ENCODE measurements at places on chromosomes 16 and 17.

DNA sequence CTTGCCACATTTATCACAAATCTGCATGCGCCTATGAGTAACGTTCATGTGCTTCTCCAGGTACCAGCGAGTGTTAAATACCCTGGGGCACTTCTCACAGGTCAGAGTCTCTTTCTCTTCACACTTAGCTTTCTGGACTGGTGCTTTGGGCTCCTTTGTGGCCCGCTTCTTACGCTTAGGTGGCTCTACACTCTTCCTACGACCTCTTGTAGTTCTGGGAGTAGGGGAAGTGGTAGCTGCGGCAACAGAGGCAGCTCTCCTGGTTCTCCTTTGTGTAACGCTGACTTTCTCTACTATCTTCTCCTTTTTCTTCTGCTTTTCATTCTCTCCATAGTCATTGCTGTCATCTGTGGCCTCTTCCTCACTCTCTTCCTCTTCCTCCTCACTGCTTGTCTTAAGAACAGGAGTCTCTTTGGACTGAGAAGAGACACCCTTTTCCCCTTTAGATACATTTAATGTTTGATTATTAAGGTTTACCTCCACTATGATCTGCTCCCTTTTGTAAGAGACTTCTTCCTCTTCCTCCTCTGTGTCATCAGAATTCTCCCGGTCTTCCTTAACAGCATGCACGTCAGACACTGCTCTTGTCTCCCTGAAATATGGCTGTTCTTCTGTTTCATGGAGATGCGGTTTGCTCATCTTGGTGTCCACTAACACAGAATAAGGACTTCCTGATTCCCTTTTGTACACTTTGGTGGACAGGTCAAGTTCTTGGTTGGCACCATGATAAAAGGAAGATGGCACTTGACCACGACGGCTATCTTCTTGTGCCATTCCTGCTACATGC, 45.0 kb downstream of the ZNF652 start:
- no peak for DNase-seq

DNA sequence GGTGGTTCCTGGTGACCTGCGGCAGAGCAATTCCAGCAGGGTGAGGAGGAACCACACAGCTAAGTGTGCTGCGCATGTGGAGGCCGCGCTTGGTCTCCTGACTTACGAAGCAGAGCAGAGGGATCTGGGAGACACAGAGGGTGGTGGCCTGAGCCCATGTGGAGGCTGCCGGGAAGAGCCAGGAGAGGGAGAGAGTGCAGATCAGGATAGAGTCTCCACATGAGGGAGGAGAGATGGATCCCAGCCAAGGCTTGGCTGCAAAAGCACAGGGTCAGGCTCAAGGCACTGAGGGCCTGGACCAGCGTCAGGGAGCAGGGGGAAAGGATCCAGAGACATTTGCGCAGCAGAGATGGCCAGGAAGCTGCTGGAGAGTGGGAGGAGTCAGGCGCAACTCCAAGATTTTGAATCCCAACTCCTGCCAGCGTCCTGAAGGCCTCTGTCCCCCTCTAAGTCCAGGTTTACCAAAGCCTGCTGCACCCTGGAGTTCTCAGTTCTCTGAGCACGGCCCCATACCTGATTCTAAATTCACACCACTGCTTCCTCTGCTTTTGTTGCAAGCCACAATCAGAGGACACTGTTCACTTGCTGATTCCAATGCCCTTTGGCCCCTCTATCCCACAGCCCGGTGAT, 11.3 kb upstream of the MLLT6 start:
- DNase-seq: no peak

GRCh38 chr16:71357681-71358080, 842 bp upstream of the CALB2 start:
- DNase-seq: no peak

GRCh38 chr17:8898126-8898525, 30.7 kb upstream of the PIK3R6 start:
- no peak for DNase-seq

DNA sequence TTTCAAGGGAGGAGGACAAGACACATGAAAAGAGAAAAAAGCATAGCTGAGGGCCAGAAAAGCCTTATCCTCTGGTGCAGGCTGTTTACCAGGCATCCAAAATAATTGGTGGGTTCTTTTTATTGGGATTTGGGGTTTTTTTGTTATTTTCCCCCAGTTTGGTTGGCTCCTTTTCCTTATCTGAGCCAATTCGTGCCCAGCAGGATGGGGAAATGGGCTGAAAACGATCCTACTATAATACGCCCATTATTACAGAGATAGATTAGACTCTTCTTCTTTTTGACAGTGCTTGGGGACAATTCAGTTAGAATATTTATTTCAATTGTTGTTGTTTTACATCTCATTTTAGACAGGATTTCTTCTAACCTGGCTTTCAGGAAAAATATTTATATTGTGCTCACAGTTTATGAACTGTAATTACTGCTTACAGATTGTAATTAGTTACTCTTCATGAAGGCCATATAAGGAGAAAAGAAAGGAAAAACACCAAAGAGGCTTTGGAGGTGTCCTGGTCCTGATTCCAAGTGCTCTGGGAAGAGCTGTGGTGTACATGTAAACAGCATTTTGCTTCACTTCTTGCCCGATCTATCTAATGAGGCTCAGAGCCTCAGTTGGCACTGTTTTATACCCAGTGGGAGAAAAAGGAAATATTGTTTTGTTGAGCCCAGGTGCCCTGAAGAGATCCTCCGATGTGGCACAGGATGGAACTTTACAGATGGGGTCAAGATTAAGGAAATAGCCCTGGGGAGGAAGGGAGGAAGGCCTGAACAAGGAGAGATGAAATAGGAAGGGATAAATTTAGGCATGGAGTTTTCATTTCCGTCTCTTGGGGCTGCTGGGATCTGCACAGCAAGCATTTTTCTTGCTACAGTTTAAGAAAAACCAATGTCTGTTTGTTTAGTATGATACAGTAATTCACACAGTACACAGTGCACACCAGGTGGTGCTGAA, 611 bp upstream of the ANKRD40 start:
- DNase-seq: no peak

- DNase-seq: peak; percentile 47
Measured at GRCh38 chr17:8151641-8152111, 528 bp downstream of the PER1 start.

DNA sequence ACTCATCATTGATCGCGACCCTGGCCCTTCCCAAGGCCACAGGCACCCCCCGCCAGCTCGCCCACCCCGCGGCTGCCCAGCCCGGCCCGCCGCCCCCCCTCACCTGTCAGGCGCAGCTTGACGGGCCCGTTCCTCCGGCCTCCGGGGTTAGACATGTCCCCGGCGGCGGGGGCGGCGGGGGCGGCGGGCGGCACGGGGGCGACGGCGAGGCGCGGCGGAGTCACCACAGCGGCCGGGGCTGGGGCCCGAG, 456 bp downstream of the SMURF2 start:
- DNase-seq: no peak

- DNase-seq: no peak
Measured at GRCh38 chr17:73404246-73404645, 92.4 kb upstream of the CDC42EP4 start.

DNA sequence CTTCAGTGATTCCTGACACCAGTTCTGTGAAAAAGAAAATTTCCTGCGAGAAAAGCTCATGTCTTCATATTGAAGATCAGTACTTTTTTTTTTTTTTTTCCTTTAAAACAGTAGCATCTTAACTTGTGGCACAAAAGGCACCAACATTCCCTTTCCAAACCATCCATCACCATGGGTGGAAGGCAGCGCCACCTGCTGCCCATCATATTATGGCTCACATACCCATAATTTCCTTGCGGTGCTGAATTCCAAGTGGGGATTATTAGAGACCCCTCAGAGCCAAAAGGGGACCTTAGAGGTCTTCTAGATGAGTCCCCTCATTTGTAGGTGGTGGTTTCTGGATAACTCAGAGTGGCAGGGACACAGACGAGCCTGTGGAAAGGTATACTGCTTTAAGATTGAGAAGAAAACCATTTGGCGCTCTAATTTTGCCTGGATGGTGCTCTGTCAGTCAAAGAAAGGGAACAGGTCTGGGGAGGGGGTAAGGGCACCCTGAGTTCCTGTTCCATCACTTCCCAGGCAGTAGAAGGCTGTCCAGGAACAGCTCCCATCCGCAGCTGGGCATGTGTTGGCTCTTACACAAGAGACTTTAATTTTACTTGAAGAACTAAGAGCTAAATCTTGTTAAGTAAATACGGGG, 7.9 kb upstream of the SOST start:
- DNase-seq: peak; percentile 73

- no peak for DNase-seq
Measured at GRCh38 chr16:65315081-65315780, 193.4 kb upstream of the CDH11 start.

- DNase-seq: peak; percentile 75
Measured at GRCh38 chr16:69166221-69166833, 20.6 kb upstream of the SNTB2 start.

DNA sequence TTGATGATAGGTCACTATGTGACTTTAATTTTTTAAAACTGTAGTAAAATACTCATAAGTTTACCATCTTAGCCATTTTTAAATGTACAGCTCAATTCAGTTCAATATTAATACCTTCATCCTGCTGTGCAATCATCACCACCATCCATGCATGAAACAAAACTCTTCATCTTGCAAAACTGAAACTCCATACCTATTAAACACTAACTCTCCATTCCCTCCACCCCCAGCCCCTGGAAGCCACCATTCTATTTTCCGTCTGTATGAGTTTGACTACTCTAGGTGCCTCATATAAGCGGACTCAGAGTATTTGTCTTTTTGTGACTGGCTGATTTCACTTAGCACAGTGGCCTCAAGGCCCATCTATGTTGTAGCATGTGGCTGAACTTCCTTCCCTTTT, 9.4 kb upstream of the CNEP1R1 start:
- DNase-seq: no peak

DNA sequence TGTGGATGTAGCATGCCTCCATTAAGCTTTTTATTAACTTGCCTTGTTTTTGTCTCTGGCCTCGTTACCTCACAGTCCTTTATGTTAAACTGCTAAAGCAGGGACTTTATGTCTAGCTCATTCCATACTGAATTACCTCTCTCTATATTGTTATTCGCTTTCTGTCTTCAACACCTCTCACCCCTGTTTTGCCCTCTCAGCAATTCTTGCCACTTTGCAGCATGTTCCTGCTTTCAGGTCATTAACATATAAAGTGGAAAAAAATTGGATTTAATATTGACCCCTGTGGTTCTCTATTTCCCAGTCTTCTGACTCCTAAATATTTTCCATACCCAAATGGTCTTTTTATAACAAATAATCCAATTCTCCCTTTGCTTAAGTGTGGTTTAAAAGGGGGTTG, 810.4 kb upstream of the KIF2B start:
- DNase-seq: no peak

- DNase-seq: no peak
Measured at GRCh38 chr17:44795421-44795820, 34.7 kb downstream of the GJC1 start.

DNA sequence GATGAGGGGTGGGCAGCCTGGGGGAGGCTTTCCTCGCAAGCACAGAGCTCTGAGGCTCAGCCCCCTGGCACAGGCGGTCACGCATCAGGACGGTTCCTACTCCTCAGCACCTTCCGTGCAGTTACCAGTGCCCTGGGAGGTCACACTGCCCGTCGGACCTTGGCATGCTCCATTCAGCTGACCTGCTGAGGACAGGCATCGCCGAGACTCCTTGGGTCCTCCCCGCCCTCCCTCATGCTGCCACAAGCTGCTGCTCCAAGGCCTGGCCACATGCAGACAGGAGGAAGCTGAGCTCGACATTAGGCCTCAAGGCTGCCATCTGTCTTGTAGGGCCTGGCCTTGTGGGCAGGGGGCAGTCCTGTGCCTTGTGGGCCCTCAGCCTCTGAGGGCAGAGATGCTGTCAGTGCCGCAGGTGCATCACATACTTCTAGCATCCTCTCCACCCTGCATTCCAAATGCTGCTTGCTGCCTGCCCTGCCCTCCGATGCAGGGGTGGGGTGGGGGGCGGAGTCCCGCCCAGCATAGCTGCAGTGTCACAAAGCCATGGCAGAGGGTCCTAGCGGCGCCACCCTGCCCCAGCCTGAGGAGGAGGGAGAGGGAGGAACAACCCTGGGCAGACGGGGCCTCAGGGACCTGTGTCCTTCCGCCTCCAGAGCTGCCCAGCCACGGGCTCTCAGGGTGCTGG, 9.3 kb downstream of the C16orf90 start:
- no peak for DNase-seq

GRCh38 chr16:49516382-49517036, 142.9 kb downstream of the C16orf78 start:
- no peak for DNase-seq

DNA sequence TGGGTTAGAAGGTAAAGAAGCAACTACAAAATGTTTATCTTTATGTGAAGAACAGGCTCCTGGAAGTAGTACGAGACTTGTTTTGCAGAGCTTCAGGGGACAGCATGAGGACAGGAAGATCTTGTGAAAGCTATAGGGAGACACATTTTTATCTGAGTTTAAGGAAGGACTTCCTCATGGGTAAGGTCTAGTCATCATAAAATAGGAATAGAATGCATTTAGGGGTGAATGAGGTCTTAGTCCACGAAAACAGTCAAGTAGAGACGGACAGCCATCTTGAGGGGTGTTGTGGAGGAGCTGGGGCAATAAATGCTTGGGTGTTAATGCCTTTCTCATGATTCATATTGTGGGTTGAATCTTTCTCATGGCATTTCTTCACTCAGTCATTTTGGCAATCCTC, 24.3 kb downstream of the KCNJ16 start:
- DNase-seq: no peak

DNA sequence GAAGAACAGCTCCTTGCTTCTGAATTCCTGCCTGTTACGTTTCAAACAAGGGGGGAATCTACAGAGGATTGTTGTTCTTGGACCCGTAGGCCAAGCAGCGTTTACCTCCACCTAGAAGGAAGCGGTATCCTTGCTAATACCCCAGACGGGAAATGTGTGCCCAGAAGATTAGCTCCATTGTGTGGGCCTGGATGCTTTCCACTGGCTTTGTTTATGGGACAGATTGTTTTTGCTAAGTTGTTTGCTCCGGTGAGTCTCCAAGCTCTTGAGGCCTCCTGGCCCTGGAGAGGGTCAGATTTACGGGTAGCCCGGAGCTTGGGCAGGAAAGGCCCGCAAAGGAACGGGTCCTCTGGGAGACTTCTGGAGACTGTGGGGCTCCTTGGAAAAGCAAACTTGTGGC, 28.4 kb upstream of the MRTFB start:
- DNase-seq: no peak

DNA sequence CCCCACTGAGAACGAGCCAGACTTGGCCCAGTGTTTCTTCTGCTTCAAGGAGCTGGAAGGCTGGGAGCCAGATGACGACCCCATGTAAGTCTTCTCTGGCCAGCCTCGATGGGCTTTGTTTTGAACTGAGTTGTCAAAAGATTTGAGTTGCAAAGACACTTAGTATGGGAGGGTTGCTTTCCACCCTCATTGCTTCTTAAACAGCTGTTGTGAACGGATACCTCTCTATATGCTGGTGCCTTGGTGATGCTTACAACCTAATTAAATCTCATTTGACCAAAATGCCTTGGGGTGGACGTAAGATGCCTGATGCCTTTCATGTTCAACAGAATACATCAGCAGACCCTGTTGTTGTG, 631 bp downstream of the BIRC5 start:
- DNase-seq: no peak
